Activated CD4-positive, alpha-beta memory T cell treated with anti-CD3 and anti-CD28 coated beads, Interleukin-2, amount 10 ng/mL, durations not matched to agents 7 days and 5 days (primary cell): ENCODE measurements at places on chromosomes 7 and 10. TPM values are rescaled to one million over a fixed set of nuclear protein-coding genes. Genes with fewer than 3 reads are reported as not detected.

CFAP70 gene
- total RNA-seq, result 0.70 TPM

GPR15LG gene
- total RNA-seq, result not detected

MYH16 gene
- total RNA-seq, result not detected

WNT2 gene
- not detected for total RNA-seq

RPP38 gene
- total RNA-seq, result 14.9 TPM

SUPV3L1 gene
- 39.1 TPM for total RNA-seq

INA gene
- total RNA-seq, result 0.13 TPM

HOXA11 gene
- not detected for total RNA-seq

BLVRA gene
- total RNA-seq, result 42.4 TPM

NKX1-2 gene
- total RNA-seq, result not detected

SUV39H2 gene
- 24.5 TPM for total RNA-seq

CXCL12 gene
- total RNA-seq, result not detected

AKR1C4 gene
- total RNA-seq, result not detected

CRTAC1 gene
- not detected for total RNA-seq

ANKRD61 gene
- total RNA-seq, result not detected

ABCA13 gene
- total RNA-seq, result not detected

OTUD1 gene
- 23.4 TPM for total RNA-seq

CYP26A1 gene
- total RNA-seq, result not detected

MALSU1 gene
- 49.8 TPM for total RNA-seq

HKDC1 gene
- total RNA-seq, result 4.1 TPM

NPFFR1 gene
- not detected for total RNA-seq
